ENCODE measurements at places on chromosomes 7 and 10. TPM values are rescaled to one million over a fixed set of nuclear protein-coding genes. Genes with fewer than 3 reads are reported as not detected.

DNA sequence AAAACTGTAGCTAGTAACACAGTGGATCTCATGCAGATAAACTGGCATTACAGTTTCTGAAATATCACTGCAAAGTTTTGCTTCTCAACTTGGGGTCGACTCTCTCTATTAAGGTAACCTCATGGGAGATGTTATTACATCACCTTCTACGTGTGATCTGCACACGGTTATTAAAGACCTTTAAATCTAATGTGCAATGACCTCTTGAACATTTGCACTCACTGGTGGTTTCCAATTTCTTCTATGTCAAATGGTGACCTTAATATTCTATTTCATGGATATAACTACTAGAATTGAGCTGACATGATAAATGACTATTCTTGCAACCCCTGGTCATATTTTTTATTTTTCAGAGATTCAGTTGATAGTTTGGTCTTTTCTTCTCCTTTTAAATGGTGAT is 191.3 kb downstream of the PPP1R3A start:
- no peaks in the 10 kb centered on the region for H3K27me3 ChIP-seq
- H3K27ac ChIP-seq: no peak overlapping the region
- H3K4me1 ChIP-seq: peaks cover 2% of the 10 kb centered on the region
- H3K4me3 ChIP-seq: no peak overlapping the region
- H3K36me3 ChIP-seq: no peaks in the 10 kb centered on the region

DNA sequence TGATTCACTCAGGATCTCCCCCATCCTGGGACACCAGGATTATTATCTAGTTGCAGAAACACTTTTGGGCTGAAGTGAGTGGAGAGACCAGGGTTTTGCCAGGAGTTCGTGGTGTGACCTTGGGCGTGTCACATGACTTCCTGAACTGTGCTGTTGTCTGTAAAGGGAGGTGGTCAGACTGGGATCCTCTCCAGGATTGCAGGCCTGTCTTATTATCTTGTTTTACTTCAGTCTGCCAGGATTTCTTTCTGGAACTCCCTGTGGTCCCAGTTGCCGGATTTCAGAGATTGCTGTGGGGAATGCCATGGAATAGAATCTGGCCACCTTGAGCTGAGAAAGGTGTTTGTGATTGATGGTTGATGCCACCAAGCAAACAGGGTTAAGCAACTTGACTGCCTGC is 35.8 kb downstream of the CRCP start:
- H3K4me1 ChIP-seq: peaks cover 35% of the 10 kb centered on the region
- peak overlapping the region; percentile 68 for H3K27ac ChIP-seq
- peaks cover 17% of the 10 kb centered on the region for H3K36me3 ChIP-seq
- no peaks in the 10 kb centered on the region for H3K27me3 ChIP-seq

DNA sequence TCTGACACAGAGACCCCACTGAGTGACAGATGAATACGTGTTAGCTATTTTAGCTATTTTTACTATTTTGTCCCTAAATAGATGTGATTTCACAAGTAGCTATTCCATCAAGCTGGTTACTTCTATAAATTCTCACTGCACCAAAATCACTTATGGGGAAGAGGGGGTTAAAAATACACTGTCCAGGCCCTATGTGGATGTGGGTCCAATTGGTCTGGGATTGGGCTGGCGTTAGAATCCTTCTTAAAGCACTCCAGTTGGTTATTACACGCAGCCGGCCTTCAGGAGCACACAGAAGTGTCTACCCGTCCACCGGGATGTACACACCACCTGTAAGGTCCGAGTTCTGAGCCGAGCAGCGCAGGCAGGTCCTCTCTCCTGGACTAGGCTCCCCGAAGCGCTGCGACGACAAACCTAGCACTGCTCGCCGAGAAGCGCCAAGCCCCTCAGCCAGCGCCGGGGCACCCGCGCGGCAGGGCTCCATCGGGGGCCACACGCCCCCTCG is 222.3 kb upstream of the MKLN1 start:
- peaks cover under 1% of the 10 kb centered on the region for H3K36me3 ChIP-seq
- no peak overlapping the region for H3K27ac ChIP-seq
- DNase-seq: peak; percentile 11
- H3K4me3 ChIP-seq: peak overlapping the region; percentile 45
- no peaks in the 10 kb centered on the region for H3K27me3 ChIP-seq

- H3K27me3 ChIP-seq: peaks cover 12% of the 10 kb centered on the region
- no peak overlapping the region for H3K4me3 ChIP-seq
- H3K27ac ChIP-seq: no peak overlapping the region
- no peaks in the 10 kb centered on the region for H3K4me1 ChIP-seq
- H3K36me3 ChIP-seq: no peaks in the 10 kb centered on the region
Observed at GRCh38 chr10:43055991-43056567, 20.8 kb upstream of the RET start.

- no peak overlapping the region for H3K27ac ChIP-seq
- no peaks in the 10 kb centered on the region for H3K4me1 ChIP-seq
- peaks cover 17% of the 10 kb centered on the region for H3K27me3 ChIP-seq
- H3K36me3 ChIP-seq: no peaks in the 10 kb centered on the region
- DNase-seq: no peak
- no peak overlapping the region for H3K4me3 ChIP-seq
Observed at GRCh38 chr7:157037028-157037427, 26.6 kb upstream of the MNX1 start.

Gene IKZF1
- not detected for total RNA-seq

Gene HOXA1
- 0.83 TPM for total RNA-seq

Gene NPC1L1
- total RNA-seq: not detected

Gene CDK13
- total RNA-seq: 50.4 TPM

Gene ZCWPW1
- 0.56 TPM for total RNA-seq
